ENCODE measurements at places on chromosomes 12 and 14. TPM values are rescaled to one million over a fixed set of nuclear protein-coding genes. Genes with fewer than 3 reads are reported as not detected.

GRCh38 chr12:6314776-6315175 is 4.3 kb downstream of the PLEKHG6 start:
- H3K27ac ChIP-seq: no peak overlapping the region
- H3K4me1 ChIP-seq: peaks cover 7% of the 10 kb centered on the region
- no peaks in the 10 kb centered on the region for H3K36me3 ChIP-seq

GRCh38 chr14:60116181-60116580 is 24.5 kb downstream of the PCNX4 start:
- H3K27me3 ChIP-seq: no peaks in the 10 kb centered on the region
- H3K27ac ChIP-seq: peak overlapping the region; percentile 22
- DNase-seq: no peak
- H3K4me1 ChIP-seq: no peaks in the 10 kb centered on the region
- H3K4me3 ChIP-seq: no peak overlapping the region

GRCh38 chr12:82801951-82802610 is 115.4 kb downstream of the TMTC2 start:
- no peaks in the 10 kb centered on the region for H3K27me3 ChIP-seq
- H3K27ac ChIP-seq: no peak overlapping the region
- H3K4me3 ChIP-seq: no peak overlapping the region
- H3K4me1 ChIP-seq: no peaks in the 10 kb centered on the region
- peaks cover 5% of the 10 kb centered on the region for H3K36me3 ChIP-seq

DNA sequence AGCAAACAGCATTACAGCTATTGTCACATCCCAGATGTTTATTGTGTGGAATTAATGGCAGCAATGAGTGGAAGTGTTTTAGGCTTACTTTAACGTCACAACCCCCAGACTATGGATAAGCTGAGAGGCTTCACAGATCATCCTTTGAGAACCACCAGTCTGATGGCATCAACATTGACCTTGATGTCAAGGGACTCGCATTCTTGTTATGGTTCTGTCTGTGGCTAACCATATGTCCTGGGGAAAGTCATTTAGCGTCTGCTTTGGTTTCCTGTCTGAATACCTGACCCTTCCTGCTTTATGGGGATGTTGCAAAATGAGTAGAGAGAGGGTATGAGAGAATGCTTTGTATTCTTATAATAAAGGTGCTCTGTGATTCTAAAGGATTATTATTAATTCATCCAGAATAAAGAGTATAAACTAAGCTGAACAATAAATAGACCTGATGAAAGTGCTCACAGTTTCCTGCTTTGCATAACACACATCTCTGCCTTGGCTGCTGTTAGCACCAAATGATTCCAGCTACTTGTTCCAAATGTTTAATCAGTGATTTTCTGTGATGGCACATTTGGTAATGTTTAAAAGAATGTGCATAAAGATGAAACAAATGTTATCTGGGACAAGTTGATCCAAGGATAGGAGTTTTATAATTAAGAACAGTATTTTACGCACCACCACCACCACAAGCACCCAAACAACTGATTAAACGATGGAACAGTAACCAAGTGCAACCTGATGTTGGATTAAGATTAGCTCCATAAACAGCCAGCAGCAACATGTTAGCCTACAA is 116.9 kb upstream of the LRIG3 start:
- no peak for DNase-seq
- no peak overlapping the region for H3K27ac ChIP-seq
- no peaks in the 10 kb centered on the region for H3K27me3 ChIP-seq

DNA sequence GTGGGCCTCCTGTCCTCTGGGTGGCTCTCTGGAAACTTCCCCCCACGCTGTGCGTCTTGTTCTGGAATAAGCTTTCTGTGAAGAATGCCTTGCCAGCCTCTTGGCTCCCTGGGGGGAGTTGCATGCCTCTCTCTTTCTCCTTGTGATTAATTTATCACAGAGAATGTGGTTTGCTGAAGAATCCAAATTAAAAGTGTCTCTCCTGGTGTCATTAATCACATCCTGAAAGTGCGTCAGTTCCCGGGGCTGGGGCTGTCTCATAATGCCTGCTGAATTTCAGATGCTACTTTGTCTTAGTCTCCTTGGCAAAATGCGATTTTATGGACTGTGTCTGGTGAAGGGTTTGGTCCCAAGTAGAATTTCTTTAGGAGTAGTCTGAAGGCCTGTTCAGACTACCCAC is 787.7 kb upstream of the TMEM132C start:
- H3K27me3 ChIP-seq: no peaks in the 10 kb centered on the region
- H3K4me3 ChIP-seq: no peak overlapping the region
- no peaks in the 10 kb centered on the region for H3K4me1 ChIP-seq
- H3K36me3 ChIP-seq: no peaks in the 10 kb centered on the region
- DNase-seq: no peak

Gene CSAD
- total RNA-seq: 22.1 TPM

Gene RPGRIP1
- not detected for total RNA-seq

GRCh38 chr12:116537101-116537904 is 21.9 kb upstream of the MAP1LC3B2 start:
- no peaks in the 10 kb centered on the region for H3K36me3 ChIP-seq
- H3K27me3 ChIP-seq: peaks cover 4% of the 10 kb centered on the region
- peak overlapping the region; percentile 27 for H3K4me3 ChIP-seq
- peaks cover 70% of the 10 kb centered on the region for H3K4me1 ChIP-seq
- peak overlapping the region; percentile 31 for H3K27ac ChIP-seq

DNA sequence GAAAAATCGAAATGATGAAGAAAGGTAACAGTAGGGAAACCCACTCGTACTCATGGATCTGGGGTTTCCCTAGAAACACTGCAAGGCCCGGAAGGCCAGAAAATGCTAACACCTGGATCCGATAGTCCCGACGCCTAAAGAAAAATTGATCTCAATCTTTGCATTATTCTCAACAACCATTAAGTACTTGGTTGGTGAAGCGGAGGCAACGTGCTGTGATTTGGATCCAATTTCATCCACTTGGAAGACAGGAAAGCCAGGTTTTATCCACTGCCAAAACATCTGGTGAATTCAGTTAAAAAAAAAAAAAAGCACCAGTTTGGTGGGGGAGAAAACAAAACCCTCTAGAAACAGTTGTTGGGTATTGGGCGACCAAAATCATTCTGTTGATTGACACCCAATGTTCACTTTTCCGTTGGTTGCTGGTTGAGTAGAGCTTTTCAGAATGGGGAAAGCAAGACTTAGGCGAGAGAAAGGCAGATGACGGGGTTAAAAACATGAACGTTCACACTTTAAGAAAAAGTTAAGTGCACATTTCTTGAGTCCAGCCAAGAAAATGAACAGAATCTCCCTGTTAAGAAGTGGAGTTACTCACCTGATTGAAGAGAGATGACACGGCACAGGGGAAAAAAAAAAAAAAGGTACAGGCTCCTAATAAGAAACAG is 41.9 kb upstream of the MED13L start:
- no peak overlapping the region for H3K27ac ChIP-seq
- peaks cover 14% of the 10 kb centered on the region for H3K4me1 ChIP-seq
- no peak overlapping the region for H3K4me3 ChIP-seq

DNA sequence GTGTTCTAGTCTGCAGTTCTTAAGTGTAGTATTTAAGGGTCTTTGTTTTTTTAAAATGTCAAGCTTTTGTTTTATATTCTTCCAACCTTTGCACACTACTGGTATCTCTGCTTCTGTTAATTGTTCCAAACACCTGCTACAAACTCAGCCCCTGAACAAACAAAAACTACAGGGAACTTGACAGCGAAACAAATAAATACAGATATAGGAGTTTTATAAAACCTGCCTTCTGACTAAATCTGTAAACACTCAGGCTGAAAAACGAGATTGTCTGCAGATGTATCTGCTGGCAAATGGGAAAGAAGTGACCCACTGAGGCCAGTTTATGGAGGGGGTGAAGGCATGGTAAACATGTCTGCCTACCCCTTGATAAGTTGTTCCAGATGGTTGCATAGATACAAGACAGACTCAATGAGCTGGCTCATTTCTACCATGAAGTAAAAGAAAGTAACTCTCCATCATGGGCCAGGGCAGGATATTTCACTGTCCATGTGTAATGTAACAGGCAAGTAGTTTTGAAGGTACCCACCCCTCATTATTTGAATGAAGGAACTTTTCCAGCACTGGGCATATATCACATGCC is 75.6 kb downstream of the LMO3 start:
- H3K36me3 ChIP-seq: no peaks in the 10 kb centered on the region
- peaks cover 8% of the 10 kb centered on the region for H3K4me1 ChIP-seq
- DNase-seq: no peak
- no peak overlapping the region for H3K27ac ChIP-seq
- H3K4me3 ChIP-seq: no peak overlapping the region

DNA sequence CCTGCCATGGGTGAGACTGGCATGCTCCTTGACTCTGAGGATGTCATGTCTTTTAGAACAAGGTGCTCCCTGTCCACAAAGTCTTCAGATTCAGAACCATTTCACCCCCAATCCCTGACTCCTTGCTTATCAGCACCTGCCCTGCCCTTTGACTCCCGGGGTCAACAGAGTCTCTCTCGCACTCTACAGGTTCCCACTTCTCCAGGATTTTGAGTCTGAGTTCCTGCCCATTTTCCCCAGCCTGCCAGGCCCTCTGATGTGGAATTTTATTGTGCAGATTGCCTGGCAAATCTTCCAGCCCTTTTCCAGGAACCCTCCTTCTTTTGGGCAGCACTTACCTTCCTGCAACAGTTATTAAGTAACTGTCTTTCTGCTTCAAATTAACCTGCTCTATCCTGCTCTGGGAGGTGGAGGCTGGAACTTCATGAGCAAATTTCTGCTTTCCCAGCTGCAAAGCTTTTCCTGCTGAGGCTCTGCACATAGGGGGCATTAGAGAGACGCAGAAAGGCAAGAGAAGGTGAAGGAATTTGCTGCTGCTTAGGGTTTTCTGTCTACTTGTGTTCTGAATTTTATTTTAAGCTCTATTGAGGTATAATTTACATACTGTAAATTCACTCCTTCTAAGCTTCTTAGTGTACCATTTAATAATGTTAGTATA is 259.1 kb downstream of the PCNX1 start:
- H3K36me3 ChIP-seq: no peaks in the 10 kb centered on the region
- DNase-seq: no peak
- H3K27ac ChIP-seq: peak overlapping the region; percentile 51
- no peaks in the 10 kb centered on the region for H3K27me3 ChIP-seq
- H3K4me3 ChIP-seq: no peak overlapping the region
- H3K4me1 ChIP-seq: no peaks in the 10 kb centered on the region

GRCh38 chr14:55398679-55399078 is 13.0 kb downstream of the ATG14 start:
- H3K4me1 ChIP-seq: peaks cover 3% of the 10 kb centered on the region
- no peak overlapping the region for H3K27ac ChIP-seq
- H3K36me3 ChIP-seq: no peaks in the 10 kb centered on the region
- DNase-seq: no peak
- no peak overlapping the region for H3K4me3 ChIP-seq

GRCh38 chr12:82838131-82838551 is 151.4 kb downstream of the TMTC2 start:
- no peaks in the 10 kb centered on the region for H3K36me3 ChIP-seq
- H3K27ac ChIP-seq: no peak overlapping the region
- H3K27me3 ChIP-seq: no peaks in the 10 kb centered on the region

DNA sequence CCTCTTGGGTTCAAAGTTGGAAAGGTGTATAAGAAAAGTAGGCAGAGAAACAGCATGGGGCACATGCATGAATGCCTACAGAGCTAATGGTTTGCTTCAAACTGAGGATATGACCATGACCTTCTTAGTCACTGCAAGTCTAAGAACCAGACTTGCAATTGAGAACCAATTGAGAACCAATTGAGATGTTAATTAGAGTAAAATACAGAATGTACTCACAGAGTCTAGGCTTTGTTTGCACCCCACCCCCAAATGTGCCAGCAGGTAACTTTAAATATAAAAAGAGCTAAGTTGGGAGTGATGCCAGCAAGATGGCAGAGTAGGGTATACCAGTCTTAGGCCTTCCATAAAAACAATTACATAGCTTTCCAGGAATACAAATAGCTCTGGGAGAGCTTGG is 227.3 kb upstream of the ALG10 start:
- no peaks in the 10 kb centered on the region for H3K36me3 ChIP-seq
- H3K4me1 ChIP-seq: no peaks in the 10 kb centered on the region
- no peak overlapping the region for H3K27ac ChIP-seq
- no peak for DNase-seq
- peaks cover 3% of the 10 kb centered on the region for H3K27me3 ChIP-seq
- H3K4me3 ChIP-seq: no peak overlapping the region

Gene PRR4
- total RNA-seq: 3.3 TPM

- H3K36me3 ChIP-seq: no peaks in the 10 kb centered on the region
- no peak for DNase-seq
- H3K27me3 ChIP-seq: peaks cover 4% of the 10 kb centered on the region
- H3K4me1 ChIP-seq: peaks cover 4% of the 10 kb centered on the region
- no peak overlapping the region for H3K27ac ChIP-seq
- H3K4me3 ChIP-seq: no peak overlapping the region
Measured at GRCh38 chr12:127257366-127257935, 1009.5 kb upstream of the TMEM132C start.

GRCh38 chr12:128138125-128138524 is 128.8 kb upstream of the TMEM132C start:
- H3K4me1 ChIP-seq: peaks cover 5% of the 10 kb centered on the region
- DNase-seq: no peak
- no peak overlapping the region for H3K27ac ChIP-seq
- no peaks in the 10 kb centered on the region for H3K27me3 ChIP-seq
- H3K36me3 ChIP-seq: no peaks in the 10 kb centered on the region

DNA sequence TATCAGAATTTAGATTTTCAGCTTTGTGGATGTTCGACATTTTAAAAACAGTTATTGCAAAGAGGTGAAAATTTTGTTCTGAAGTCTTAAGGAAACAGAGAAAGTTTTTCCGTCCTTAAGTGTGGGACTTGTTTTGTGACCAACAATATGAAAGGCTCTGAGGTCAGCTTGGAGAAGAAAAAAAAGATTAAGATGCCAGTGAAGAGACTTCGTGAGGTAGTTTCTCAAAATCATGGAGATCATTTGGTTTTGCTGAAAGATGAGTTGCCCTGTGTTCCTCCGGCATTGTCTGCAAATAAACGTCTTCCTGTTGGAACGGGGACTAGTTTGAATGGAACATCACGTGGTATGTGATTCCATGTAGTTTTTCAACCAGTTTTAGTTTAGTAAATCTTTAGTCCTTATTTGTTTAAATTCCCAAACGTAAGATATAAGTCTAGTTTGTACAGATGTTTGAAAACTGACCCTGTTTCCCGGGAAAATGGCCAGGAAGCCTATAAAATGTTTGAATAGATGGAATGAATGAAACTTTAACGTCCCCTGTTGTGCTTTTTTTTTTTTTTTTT is 682 bp downstream of the KIAA0586 start:
- H3K27me3 ChIP-seq: no peaks in the 10 kb centered on the region
- H3K27ac ChIP-seq: peak overlapping the region; percentile 98
- peak overlapping the region; percentile 94 for H3K4me3 ChIP-seq
- peaks cover 34% of the 10 kb centered on the region for H3K4me1 ChIP-seq
- H3K36me3 ChIP-seq: no peaks in the 10 kb centered on the region
- DNase-seq: peak; percentile 11

DNA sequence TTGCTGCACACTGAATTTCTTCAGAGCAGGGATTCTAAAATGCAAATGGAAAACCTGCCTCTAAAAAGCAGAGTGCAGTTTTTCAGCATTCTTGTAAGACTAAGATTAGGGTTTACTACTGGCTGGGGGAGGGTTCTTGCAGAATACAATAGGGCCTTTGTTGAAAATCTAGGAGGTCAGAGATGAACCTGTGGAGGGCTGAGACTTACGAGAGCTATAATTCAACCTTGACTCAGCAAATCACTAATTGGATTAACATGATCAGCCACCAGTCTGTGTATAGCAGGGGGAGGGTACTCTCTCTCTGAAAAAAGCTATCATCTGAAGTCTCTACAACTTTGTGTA is 92.6 kb upstream of the HIF1A start:
- peak overlapping the region; percentile 46 for H3K27ac ChIP-seq
- peaks cover 44% of the 10 kb centered on the region for H3K4me1 ChIP-seq
- DNase-seq: no peak
- H3K4me3 ChIP-seq: peak overlapping the region; percentile 19

- H3K27me3 ChIP-seq: no peaks in the 10 kb centered on the region
- no peak for DNase-seq
- H3K27ac ChIP-seq: no peak overlapping the region
- H3K4me3 ChIP-seq: no peak overlapping the region
- H3K36me3 ChIP-seq: peaks cover 3% of the 10 kb centered on the region
Measured at GRCh38 chr14:65470404-65470880, 57.9 kb downstream of the FUT8 start.

Measured in neural crest cell (in vitro differentiated cells).